ENCODE measurements at places on chromosomes 1 and 21.

GRCh38 chr1:207799989-207800648 is 48.3 kb downstream of the CD46 start:
- DNase-seq: no peak

DNA sequence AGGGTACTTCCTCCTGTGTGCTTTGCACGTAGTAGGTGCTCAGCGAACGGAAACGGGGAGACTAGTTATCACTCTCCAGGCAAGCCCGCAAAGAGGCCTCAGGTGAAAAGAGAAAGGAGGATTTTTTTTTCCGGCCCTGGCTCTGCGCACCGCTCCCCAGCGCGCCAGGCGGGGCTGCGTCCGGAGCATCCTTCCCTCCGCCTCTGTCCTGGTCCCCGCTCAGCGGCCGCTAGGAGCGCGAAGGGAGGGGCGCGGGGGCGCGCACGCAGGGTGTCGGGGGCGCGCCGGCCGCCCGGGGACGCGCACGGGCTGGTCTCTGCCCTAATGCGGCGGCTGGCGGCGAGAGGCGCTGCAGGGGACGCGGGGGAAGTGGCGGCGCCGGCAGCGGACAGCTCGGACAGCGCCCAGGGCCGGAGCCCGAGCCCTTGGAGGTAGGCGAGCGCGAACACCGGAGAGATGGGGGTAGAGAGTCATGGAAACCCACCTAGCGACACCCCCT is 42.3 kb upstream of the NFASC start:
- no peak for DNase-seq

- DNase-seq: no peak
These were observed 45.4 kb upstream of the MPZL1 start for GRCh38 chr1:167676205-167676915.

- peak; percentile 52 for DNase-seq
These were observed 82.9 kb downstream of the GALNT2 start for GRCh38 chr1:230149751-230150584.

GRCh38 chr1:203039609-203040512 is 13.6 kb downstream of the PPFIA4 start:
- no peak for DNase-seq

- DNase-seq: no peak
These were observed 13.1 kb downstream of the ATP13A2 start for GRCh38 chr1:16998589-16998988.

GRCh38 chr1:94731891-94732290 is 88.3 kb upstream of the SLC44A3 start:
- no peak for DNase-seq

DNA sequence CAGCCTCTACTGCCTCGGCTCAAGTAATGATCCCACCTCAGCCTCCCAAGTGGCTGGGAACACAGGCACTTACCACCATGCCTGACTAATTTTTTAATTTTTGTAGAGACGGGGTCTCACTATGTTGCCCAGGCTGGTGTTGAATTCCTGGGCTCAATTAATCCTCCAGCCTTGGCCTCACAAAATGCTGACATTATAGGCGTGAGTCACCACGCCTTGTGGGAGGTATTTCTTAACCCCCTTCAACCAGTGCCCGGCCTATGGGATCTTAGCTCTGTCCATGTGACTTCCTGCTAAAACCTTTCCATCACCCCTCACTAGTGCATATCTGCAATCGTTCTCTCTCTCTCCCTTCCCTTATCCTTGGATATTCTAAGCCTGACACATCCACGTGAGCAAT is 86.4 kb downstream of the FOXD2 start:
- no peak for DNase-seq

DNA sequence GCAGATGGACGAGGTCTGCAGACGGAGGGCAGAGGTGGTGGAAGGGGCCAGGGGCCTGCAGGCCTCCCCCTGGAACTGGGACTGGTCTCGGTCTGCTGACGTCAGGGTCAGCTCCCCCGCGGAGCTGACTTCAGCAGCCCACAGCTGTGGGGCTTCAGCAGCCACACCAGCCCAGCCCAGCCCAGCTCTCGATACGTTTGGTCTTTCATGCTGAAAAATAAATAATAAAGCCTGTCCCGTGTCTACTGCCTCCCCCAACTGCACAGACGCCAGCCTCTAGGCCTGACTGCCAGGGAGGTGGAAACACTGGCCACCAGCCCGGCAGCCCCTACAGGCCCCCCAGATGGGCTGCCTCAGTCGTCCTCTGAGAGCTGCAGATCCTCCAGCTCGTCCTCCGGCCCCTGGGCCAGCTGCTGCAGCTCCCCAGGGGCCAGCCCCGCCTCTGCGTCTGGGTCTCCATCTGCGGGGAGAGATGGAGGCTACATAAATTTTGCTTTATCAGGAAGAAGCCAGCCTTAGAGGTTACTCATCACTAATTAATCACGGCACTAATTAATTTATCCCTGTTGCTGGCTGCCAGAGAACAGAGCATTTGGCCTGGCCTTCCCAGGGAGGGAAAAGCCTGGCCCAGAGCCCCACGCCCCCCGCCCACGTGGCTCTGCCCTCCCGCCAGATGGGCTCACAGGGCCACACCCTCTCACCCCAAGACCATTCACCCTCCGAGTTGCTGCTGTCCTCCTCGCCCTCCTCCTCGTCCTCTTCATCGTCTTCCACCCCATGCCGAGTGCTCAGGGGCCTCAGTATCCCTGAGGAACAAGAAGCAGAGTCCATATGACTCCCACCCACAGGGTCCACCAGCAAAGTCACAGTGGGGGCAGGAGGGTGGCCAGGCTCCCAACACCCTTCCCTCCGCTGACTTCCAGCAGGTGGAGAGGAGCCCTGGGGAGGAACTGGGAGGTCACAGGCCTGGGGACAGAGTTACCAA is 14.4 kb downstream of the NOC2L start:
- no peak for DNase-seq

GRCh38 chr1:221708987-221709386 is 32.9 kb downstream of the DUSP10 start:
- DNase-seq: no peak

DNA sequence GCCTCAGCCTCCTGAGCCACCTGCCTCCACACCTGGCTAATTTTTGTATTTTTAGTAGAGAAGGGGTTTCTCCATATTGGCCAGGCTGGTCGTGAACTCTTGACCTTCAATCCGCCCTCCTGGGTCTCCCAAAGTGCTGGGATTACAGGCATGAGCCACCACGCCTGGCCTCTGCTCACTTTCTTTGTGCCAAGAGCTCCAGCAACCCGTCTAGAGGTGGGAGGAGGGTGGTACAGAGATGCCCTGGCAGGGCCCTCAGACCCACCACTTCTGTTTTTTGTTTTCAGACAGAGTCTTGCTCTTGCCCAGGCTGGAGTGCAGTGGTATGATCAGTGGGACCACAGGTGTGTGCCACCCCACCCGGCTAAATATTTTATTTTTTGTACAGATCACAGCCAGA is 6.9 kb upstream of the SYNC start:
- DNase-seq: no peak

GRCh38 chr1:228989992-228990827 is 254.9 kb downstream of the RHOU start:
- no peak for DNase-seq

DNA sequence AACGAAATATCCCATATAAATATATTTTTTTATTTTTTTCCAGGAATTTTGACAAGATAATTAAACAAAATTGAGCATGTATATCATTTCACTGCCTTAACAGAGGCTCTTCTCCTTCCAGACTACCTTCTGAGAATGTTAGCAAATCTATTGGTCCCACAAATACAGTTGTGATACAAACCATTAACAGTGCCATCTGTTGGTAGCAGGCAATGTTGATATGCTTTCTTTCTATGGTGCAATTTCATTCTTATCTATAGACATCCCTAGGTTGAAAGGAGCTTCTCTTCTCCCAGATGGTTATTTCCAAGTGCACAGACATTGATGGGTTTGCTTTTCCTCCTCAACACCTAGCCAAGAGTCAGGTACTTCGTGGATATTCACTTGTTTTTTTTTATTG is 303.6 kb downstream of the USH2A start:
- no peak for DNase-seq

GRCh38 chr1:228460821-228461220 is 26.4 kb upstream of the RNF187 start:
- DNase-seq: no peak

- no peak for DNase-seq
These were observed 826 bp downstream of the TRIM17 start for GRCh38 chr1:228415853-228416216.

DNA sequence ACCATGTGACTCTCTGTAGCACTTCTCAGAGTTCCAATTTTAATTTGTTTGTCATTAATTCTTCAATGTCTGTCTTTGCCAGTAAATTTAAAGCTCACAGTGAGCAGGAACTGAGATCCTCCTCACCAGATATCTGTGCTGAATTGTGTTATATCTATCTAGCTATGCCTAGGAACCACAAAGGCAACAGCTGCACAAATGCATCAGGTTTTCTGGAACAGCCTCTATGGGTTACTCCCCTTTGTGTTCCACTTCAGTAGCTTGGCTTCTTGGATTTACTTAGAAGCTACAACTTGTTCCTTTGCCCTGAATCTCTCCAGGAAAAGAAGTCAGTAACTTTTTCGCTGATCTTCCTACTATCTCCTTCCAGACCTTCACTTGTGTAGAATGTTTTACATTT is 1237.8 kb upstream of the ADGRL4 start:
- DNase-seq: no peak

- DNase-seq: no peak
These were observed 14.8 kb downstream of the CD2 start for GRCh38 chr1:116769104-116769452.

DNA sequence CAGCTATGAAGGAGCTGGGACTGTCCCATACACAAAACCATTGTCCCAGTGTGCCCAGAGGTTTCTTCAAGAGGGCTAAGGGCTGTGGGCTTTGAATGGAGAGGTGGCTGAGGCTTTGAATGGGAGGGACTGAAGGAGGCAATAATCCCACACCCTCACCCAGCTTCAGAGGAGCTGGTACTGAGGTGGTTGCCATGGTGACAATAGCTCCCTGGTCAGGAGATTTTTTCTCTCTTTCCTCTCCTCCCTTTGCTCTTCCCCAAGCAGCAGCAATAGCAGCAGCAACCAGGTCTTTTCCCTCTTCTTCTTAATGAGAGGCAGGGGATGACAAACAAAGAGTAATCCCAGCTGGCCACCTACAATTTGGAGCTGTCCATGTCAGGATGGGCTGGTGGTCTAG is 1.6 kb downstream of the HPCAL4 start:
- DNase-seq: no peak

- no peak for DNase-seq
These were observed 264.2 kb downstream of the USP25 start for GRCh38 chr21:15993951-15994350.

DNA sequence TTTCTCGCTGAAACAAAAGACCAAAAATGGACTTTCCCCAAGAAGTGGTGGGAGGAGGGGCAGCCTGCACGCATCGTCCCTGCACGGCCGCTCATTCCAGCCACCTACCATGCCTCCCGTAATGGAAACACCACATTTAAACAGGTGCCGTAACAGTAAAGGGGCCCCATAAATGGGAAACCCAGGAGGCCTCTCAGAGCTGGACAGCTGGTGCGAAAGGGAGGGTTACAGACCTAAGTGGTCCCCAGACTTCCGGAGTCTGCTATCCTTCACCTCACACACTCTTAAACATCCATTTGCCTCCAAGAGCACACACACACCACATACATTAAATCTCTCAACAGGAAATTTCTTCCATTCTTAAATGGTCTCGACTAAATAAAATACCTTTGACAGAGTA is 120.7 kb upstream of the SOD1 start:
- DNase-seq: no peak

- no peak for DNase-seq
These were observed 357.5 kb downstream of the PTPRU start for GRCh38 chr1:29593601-29594382.

DNA sequence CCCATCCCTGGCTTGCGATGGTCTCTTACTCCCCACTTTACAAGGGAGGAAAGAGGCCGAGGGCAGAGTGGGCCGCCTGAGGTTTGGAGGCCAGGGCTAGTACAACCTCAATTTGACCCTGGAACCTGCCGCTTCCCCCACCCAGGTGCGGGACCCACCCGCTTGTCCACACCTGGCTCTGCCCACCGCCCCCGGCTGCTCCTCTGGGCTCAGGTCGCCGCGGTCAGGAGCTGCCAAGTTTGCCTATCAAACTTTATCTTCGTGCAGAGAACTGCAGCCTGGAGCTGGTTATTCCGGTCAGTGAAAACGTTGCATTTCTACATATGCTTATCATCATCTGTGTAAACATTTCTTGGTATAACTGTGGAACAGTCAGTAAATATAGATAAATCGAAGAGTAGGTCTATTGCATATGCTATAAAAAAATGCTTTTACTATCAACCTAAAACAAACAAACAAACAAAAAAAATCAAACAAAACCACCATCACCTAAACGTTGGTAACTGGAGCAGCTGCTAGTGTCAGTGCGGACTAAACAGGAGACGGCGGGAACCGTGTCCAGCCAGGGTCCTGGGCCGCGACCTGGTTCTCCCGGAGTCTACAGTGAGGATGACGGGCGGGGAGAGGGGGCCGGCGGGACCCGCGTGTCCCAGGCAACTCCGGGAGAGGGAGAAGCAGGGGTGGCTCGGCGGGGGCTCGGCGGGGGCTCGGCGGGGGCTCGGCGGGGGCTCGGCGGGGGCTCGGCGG is 906 bp upstream of the ADARB1 start:
- peak; percentile 27 for DNase-seq

DNA sequence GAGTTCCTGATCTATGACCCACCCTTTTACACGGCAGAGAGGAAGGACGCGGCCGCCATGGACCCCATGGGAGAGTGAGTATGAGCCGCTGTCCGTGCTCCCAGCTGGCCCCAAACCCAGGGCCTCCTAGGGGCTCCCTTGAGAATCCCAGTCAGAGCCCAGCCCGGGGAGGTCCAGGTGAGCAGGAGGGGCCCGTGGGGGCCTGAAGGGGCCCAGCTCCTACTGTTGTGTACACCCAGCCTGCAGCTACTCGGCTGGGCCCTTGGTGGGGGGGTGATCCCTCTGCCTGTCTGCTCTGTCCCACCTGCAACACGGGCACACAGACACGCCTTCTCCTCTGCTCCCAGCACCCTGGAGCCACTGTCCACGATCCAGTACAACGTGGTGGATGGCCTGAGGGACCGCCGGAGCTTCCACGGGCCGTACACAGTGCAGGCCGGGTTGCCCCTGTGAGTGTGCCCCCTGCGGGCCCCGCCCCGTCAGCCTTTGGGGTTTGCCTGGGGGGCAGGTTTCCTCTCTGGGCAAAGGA is 28.6 kb upstream of the LRRC3 start:
- DNase-seq: no peak

DNA sequence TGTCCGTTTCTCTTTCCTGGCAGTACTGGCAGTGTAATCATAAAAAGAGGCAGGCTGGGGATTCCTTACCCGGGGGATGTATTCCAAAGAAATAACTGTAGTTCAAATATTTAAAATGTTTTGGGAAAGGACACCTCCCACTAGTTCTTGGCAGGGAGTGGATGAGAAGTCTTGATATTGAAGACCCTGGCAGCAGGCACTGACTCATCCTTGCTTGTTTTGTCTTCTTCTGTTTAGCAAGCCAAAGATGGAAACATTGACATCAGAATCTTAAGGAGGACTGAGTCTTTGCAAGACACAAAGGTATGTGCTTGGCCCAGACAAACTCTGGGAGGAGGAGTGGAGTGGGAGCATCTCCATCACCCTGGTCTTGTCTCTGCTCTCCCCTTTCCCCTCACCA is 639 bp downstream of the IL20 start:
- DNase-seq: no peak

GRCh38 chr1:183061194-183061593 is 38.0 kb downstream of the LAMC1 start:
- DNase-seq: no peak
